ENCODE measurements at places on chromosomes 3 and 15.

DNA sequence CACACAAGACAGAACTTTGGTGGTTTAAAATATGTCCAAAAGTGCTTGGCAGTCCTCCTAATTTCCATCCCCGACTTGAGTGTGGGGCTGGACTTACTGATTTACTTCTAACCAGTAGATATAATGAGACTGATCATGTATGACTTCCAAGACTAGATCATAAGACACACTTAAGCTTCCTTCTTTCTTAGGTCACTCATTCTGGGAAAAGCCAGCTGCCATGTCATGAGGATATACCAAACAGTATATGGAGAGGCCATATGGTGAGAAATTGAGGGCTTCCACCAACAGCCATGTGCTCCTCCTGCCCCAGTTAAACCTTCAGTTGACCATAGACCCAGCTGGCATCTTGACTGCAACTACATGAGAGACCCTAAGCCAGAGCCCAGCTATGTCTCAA is 282.8 kb upstream of the PROK2 start:
- DNase-seq: no peak

DNA sequence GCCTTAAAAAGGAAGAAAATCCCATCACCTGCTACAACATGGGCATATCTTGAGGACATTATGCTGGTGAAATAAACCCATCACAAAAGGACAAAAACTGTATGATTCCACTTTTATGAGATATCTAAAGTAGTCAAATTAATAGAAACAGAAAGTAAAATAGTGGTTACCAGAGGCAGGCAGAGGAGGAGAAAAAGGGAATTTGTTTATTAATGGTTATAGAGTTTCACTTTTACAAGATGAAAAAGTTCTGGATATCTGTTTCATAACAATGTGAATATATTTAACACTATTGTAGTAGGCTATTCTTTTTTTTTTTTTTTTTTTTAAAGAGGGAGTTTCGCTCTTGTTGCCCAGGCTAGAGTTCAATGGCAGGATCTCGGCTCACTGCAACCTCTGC is 40.4 kb downstream of the DPH3 start:
- no peak for DNase-seq

DNA sequence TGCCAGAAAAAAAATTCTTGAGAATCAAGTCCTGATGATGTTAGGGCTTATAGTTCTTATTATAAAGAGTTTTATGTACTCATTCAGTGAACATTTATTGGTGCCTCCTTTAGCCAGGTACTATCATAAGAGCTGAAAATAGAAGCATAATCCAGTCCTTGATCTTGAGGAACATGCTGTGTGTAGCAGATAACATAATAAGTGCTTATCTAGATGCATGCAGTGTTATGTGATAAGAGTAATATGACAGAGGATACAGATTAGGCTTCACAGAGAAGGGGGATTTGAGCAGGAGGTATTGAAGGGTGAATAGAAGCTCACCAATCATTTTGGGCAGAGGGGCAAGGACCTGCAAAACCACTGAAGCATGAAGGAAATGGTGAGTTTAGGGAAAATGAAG is 1.1 kb downstream of the CCR2 start:
- no peak for DNase-seq

GRCh38 chr3:127551178-127551577 is 39.4 kb downstream of the TPRA1 start:
- DNase-seq: no peak

DNA sequence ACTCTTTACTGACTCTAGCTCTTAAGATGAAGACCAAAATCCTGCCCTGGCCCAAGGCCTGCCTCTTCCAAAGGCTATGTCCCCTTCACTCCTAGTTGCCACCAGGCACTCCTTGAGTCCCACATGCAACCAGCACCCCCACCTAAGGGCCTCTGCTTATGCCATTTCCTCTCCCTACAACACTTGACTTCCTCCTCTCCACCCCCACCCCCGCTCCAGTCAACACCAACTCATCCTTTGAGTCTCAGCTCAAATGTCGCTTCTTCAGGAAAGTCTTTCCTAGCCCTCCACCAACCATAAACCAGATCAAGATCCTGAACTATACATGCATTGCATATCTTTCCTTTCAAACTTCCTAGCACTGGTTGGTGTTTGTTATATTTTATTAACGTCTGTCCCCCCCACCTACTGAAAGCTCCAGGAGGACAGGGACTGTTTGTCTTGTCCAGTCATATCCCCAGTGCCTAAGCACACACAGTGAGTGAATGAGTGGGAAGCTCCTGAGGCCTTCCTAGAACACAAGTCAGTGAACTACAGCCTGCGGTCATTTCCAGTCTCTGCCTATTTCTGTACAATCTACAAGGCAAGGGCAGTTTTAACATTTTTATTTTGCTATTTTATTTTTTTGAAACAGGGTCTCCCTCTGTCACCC is 7.3 kb downstream of the TBC1D2B start:
- DNase-seq: peak; percentile 20

DNA sequence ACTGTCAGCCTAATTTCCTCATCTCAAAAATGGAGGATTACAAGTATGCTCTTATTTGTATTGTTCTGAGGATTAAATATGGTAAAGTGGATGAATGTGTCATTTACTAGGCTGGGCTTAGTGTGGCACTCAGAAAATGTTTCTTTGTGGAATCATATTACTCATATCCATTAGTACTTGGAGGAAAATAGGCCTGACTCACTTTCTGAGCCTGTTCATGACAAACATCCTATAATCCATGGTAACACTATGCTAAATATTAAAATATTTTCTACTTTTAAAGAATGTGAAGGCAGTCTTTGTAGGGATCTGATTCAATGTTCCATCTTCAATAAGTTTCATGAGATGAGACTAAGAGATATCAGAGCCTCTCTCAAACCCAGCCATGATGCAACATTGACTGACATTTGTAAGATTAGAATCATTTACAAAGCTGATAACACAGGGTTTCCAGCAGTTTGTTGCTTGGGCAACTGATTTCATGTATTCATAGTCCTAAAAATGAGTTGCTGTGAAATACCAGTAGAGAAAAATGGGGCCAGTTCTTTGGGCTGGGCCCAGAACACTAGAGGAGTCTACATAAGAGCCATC is 1048.5 kb downstream of the NTRK3 start:
- DNase-seq: no peak

DNA sequence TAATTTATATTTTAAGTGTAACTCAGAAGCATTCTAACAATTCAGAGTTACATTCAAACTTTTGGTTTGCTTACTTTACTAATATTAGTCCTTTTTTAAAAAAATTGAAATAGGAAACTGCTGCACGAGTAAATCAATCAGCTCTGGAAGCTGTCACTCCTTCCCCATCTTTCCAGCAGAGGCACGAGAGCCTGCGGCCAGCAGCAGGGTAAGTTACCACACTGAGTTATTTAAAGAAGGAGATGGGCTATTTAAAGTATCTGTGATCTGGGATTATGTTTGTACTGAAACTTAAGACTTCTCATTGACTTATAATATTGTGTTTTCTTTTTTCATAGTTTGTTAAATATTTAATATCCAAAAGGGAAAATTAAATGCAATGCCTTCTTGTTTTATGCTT is 29.3 kb downstream of the APPL1 start:
- DNase-seq: no peak

GRCh38 chr3:133988631-133989161 is 41.0 kb downstream of the SLCO2A1 start:
- no peak for DNase-seq

- peak; percentile 69 for DNase-seq
Observed at GRCh38 chr3:13346481-13347389, 73.4 kb downstream of the NUP210 start.

DNA sequence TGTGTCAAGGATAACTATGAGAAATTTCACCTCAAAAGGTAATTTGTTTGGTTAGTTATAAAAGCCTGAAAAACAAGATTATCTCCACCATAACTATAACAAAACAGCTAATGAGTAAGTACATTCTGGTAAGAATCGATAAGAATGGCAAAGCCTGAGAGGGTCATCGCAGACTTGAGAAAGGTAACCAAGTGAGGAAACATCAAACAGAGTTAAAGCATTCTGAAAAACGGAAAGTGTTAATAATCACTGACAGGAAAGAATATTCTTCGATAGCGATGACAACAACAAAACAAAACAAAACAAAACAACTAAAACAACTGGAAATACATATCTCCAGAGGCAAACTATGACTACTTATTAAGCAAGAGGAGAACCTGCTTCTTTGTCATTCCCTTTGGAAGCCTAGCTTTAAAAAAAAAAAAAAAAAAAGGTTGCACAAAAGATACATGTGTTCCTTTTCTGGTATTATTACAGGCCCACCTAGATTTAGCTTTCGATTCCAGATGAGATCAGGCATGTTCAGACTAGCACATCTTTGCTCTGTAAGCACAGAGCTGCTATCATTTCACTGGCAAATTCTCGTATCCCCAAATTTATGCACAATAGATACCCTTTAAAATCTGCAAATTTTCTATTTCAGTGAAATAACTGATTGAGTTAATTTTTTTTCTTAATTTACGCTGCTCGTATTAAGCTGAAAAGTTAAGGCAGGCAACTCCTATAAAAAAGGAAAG is 155.6 kb downstream of the TIGIT start:
- DNase-seq: no peak

DNA sequence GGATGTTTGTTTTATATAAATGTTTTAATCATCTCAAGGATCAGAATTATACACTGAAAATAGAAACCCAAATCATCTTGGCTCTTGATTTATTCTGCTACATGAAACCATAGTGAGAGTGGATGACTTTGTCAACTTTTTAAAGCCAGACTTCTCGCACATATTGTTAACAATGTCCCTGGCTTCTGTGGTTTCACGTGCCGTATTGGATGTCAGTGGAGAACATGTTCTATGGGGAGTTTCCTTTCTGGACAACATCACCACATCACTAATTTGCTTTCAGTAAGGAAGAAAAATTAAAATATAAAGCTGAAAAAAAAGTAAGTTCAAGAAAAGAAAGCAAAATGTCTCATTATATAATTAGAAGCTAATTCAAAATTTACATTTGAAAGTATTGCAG is 297.1 kb upstream of the MME start:
- no peak for DNase-seq

- no peak for DNase-seq
Observed at GRCh38 chr15:40285151-40285550, 2.3 kb upstream of the ANKRD63 start.

Measured in activated naive CD4-positive, alpha-beta T cell (primary cell).